ENCODE measurements at places on chromosomes 12 and 14.

GRCh38 chr14:76780875-76781647, 19.8 kb downstream of the VASH1 start:
- no peak for DNase-seq

DNA sequence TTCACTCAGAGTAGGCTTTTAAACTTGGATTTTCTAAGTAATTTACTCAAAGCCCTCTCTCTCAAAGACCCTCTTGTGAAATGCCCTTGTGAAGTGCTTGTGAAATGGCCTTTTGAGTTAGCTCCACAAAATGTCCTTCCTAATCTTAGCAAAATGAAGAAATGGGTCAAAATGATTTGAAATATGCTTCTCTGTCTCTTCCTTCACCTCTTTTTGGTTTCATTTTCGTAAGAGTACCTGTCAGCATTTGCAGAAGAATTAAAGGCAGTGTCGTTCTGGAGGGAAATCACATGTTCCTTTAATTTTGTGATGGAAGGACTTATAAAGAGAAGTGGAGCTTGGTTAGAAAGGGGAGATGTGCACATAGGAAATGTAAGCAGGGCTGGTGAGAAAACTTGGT, 93.7 kb downstream of the HMGA2 start:
- DNase-seq: no peak

- no peak for DNase-seq
Observed at GRCh38 chr12:62948123-62948522, 13.2 kb upstream of the PPM1H start.

GRCh38 chr12:115500872-115501271, 776.6 kb downstream of the MED13L start:
- DNase-seq: no peak

GRCh38 chr14:65095633-65096205, 6.6 kb downstream of the MAX start:
- no peak for DNase-seq

GRCh38 chr14:104913435-104913834, 11.2 kb upstream of the PLD4 start:
- no peak for DNase-seq

DNA sequence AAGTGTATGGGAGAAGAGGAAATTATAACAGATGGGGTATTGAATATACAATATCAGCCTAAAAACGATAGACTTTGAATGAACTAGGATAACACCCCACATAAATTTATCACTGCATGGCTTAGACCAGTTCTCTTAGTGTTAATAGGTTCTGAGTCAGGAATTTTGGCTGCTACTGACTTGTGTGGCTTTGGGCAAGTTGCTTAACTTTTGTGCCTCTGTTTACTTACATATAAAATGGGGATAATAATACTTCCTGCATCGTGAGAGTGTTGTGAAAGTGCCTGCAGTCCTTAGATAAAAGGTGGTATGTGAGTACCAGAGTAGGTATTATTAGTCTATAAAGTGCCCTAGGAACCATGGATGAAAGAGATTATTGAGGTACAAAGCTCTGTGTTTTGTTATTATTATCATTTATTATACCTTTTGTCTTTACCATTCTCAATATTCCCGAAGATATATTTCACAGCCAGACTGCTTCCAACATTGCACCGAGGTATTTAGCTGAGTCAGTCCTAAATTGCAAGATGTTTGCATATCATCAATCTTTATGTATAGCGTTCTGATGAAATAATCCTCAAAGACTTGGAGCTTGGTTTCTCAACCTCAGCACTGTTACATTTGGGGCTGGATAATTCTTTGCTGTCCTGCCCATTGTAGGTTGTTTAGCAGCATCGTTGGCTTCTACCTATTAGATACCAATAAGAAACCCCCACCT, 2.3 kb upstream of the PAWR start:
- DNase-seq: no peak

- DNase-seq: no peak
Observed at GRCh38 chr12:128474916-128475315, 207.9 kb downstream of the TMEM132C start.

GRCh38 chr12:58932806-58933681, 12.7 kb upstream of the LRIG3 start:
- DNase-seq: no peak

DNA sequence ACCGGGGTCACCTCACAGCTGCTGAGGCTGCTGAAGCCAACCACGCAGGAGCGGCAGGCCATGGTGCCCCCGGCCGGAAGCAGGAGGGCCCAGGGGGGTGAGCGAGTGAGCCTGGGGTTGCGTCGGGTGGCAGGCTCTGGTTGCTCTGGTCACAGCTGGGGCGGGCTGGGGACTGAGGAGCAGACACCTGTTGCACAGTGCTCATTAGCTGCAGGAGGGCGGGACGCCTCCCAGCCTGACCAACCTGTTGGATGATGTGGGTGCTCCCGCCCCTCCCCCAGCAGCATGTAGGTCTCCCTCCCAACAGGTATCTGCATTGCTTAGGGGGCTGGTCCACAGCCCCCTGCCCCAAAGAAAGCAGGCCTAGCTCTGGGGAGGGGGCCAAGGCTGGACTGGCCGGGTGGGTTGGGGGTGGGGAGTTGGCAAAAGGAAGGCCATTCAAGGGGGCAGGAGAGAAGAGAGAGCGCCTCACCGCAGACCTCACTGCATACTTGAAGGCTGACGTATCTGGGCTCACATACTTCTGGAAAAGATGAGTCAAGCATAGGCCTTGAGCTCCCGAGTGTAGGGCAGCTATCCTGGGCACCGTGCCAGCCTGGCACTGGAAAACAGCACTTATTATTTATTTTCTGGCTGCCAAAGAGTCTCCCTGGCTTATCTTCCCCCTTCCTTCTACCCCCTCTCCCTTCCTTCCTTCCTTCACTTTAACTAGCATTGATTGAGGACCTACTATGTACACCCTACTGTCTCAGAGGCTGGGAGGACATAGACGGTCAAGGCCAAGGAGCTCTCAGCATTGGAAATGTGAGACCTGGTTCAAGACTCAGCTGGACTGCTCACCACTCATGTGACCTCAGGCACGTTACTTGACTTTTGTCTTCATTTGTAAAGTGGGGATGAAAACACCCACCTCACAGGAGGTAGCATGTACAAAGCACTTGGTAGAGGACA, at the start of gene KRT80:
Gene KRT80, minus strand, starts transcription at position 174 of the 951 bp plus-strand sequence. Its CDS starts 112 bp downstream, at position 62.
- DNase-seq: no peak

DNA sequence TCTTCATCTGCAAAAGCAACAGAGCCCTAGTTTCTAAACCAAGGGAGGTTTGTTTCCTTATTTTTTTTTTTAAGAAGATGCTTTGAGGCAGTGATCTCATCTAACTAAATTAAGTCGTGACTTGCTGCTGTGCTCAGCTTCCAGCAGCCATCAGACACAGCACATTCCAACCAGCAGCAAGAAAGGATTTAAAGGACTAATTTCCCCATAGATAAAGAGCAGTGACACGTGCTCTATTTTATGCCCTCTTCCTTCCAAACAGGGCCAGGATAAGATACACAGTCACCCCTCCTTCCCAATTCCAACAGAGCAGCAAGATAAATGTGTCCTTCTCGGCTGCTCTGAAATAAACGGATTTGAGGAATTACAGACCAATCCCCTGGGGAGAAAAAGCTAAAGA, 81.7 kb downstream of the PRKAB1 start:
- DNase-seq: no peak

DNA sequence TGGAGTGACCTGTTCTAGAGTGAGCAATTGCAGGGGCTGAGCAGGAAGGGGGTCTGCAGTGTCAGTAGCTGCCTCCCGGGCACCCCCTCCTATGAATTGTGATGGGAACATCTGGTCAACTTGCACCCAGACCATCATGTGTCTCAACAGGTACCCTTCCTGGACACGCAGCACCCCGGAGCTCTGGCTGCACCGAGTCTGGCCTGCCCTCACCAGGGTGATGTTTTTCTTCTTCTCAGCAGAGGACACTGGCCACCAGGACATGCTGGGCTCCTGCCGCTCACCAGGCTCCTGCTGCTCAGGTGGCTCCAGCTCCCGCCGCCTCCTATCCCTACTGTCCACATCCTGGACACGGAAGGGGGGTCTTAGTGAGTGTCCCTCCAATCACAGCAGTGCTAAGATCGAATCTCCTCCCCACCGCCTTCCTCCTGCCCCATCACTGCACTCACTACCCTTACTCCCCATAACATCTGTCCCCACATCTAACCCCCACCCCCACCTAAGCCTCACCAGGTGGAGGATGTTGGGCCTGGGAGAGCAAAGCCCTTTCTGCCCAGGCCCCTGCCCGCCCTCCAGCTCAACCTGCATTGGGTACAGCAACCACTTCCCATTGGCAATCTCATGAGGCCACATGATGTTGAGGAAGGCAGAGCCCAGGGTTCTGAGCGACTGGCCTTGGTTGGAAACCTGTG, 14.9 kb downstream of the ITGA7 start:
- no peak for DNase-seq

- no peak for DNase-seq
Observed at GRCh38 chr14:105097794-105098127, 32.5 kb upstream of the GPR132 start.

DNA sequence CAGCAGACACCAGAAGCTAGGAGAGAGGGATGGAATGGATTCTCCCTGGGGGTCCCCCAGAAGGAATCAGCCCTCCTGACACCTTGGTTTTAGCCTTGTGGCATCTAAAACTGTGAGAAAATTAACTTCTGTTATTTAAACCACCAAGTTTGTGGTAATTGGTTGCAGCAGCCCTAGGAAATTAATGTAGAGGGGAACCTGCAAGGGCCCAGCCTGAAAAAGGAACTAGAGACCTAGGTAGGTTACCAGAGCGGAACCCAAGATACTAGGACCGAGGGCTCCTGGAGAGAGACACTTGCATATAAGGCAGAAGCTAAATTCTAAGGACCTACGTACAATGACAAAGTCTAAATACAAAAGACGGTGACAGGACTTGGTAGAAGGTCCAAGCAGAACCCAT, 8.1 kb upstream of the DENND5B start:
- peak; percentile 72 for DNase-seq

- DNase-seq: no peak
Observed at GRCh38 chr14:81523616-81524015, 10.0 kb downstream of the SEL1L start.

DNA sequence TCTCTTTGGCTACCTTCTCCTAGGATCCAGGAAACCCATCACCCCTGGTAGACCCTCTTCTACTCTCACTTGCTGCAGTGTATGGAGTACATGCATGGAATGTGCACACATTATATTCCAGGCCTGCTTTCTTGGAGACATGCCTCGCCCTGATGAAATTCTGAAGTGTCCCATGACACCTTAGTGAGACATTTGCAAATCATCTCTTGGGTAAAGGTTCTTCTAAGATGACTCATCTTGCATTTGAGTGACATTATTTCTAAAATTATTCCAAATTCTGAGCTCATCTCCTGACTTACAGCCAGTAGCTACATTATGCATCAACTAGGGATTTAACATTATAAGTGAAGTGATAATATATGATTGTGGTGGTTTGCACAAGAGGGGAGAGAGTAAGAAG, 49.8 kb downstream of the SDR9C7 start:
- DNase-seq: no peak

- DNase-seq: no peak
Observed at GRCh38 chr12:75996861-75997447, 34.6 kb downstream of the PHLDA1 start.

DNA sequence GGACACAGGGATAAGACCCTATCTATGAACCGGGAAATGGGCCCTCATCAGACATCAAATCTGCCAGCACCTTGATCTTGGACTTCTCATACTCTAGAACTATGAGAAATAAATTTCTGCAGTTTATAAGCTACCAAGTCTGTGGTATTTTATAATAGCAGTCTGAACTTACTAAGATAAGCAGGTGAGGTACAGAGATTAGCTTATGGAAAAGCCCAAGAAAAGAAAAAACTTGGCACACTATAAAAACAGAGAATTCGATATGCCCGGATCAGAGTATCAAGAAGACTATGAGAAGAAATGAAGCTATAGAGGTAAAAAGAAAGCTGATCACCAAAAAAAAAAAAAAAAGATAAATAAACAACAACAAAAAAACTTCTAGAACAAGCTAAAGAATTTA, 52.6 kb downstream of the EEA1 start:
- no peak for DNase-seq

GRCh38 chr12:106841510-106842302, 67.2 kb downstream of the RIC8B start:
- peak; percentile 57 for DNase-seq

DNA sequence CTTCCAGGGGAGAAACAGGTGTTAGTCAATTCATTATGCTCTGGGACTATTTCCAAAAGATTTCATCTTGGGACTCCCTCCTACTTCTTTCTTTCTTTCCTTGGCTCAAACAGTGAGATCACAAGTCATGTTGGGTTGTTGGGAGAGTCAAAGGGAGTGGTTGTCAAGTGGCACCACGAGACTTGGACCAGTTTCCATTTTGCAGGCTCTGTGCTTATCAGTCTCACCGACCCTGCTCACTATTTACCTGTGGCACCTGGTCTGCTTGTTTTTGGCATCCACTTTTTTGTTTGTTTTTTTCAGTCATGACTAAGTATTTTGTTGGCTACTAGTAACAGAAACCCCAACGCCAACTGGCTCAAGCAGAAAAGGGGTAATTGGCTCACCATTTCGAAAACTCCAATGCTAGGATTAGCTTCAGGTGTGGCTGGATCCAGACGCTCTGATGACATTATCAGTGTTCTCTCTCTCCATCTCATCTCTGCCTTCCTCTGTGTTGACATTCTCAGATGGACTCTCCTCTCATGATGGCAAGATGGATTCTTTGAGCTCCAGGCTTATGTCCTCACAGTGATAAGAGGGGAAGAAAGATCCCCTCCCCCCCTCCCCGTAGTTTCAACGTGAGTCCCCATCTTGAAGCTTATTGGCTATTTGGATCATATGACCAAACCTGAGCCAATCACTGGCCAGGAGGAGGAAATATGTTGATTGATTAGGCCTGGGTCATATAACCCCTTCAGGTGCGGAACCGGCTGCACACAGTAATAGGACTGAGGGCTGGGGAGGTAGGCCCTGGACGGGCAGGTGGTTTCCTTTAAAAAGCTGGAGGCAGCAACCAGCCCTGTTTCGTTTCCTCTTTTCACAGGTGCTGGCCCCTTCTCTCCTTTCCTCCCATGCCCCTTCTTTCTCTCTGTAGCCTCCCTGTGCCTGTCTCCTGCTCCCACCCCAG, 84.2 kb downstream of the AACS start:
- peak; percentile 96 for DNase-seq

DNA sequence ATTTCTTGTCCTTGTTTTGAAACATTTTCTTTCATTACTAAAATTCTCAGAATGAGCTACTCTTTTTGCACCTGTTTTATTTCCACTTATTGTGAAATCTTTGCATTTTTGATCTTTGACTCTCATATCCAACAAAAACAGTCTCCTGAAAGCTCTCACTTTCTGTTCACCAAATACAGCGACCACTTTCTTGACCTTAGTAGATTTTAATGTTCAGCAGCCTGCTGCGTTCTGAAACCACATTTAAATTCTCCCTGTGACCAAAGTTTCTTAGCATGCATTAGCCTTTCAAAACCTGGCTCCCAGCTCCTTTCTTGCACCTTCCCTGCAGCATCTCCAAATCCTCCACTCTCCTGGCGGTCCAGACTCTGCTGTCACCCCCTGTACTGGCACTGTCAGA, 404.4 kb upstream of the PDE3A start:
- no peak for DNase-seq

DNA sequence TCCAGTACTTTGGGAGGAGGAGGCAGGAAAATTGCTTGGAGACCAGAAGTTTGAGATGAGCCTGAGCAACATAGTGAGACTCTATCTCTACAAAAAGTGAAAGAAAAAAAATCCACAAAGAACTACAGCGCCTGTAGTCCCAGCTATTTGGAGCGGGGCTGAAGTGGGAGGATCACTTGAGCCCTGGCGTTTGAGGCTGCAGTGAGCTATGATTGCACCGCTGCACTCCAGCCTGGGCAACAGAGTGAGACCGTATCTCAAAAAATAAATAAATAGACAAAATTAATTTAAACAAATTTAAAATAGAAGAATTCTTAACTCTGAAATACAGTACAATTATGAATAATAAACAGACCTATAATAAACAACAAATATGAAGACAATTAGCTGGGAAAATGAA, 40.9 kb downstream of the ATL1 start:
- DNase-seq: no peak

All from NAMALWA (cell line).